ENCODE measurements at places on chromosomes 3 and 15.

- no peak for DNase-seq
These were observed 666 bp upstream of the SEMA3F start for GRCh38 chr3:50154476-50154839.

DNA sequence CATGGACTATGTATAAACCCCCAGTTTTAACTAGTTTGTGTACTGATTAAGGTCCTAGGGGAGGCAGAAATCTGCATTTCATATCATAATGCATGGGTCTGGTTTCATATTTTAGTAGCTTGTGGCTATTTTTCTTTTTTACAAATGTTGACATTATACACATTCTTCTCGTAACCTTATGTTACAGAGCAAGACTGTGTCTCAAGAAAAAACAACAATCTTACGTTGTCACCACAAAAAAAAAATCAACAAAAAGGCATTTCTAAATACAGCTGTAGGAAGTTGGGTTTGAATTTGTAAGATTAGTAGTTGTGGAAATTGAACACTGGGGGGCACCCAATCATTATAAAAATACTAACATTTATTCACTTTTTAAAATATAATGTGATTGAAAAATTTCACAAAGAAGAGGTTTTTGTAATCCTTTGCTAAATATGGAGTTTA, 17.9 kb downstream of the SERP1 start:
- no peak for DNase-seq

GRCh38 chr15:70493376-70493775, 270.0 kb downstream of the UACA start:
- no peak for DNase-seq

DNA sequence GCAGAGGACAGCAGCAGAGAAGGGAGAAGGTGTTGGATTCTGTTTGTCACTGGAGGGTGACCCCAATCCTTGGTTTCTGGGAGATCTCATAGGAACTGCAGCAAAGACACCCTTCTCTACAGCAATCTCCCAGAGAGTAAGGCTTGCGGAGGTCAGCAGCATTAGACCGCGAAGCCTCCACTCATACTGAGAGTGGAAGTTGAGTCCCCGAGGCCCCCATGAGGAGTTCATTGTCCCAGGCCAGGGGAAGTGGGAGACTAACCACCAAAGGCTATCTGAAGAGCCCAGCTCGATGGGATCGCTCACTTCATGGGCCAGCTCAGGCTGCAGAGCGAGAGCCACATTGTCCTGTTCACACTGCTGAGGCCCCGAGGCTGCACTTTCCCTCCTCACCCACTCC, 44.6 kb downstream of the GLDN start:
- no peak for DNase-seq

DNA sequence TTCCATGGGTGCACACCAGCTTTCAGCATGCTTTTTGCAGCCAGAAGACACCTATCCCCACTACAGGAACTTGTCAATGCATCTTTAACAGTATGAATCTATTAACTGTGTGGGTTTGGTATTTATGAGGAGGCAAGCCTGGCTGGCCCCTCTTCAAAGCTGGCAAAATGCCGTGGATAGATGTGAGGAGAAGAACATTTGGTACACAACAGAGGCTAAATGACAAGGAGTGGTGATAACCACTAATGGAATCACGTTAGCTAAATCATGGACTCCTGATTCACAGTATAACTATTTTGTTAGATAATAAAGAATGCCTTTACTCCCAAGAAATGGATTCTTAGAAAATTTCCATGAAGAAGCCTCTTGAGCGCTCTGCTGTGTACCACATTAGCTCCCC, 187.2 kb downstream of the CLSTN2 start:
- DNase-seq: no peak

GRCh38 chr15:61064651-61065050, 164.5 kb downstream of the RORA start:
- no peak for DNase-seq

GRCh38 chr3:184565421-184566211, 4.0 kb downstream of the EPHB3 start:
- DNase-seq: no peak

- DNase-seq: no peak
These were observed 12.0 kb downstream of the SOX2 start for GRCh38 chr3:181723625-181724191.

DNA sequence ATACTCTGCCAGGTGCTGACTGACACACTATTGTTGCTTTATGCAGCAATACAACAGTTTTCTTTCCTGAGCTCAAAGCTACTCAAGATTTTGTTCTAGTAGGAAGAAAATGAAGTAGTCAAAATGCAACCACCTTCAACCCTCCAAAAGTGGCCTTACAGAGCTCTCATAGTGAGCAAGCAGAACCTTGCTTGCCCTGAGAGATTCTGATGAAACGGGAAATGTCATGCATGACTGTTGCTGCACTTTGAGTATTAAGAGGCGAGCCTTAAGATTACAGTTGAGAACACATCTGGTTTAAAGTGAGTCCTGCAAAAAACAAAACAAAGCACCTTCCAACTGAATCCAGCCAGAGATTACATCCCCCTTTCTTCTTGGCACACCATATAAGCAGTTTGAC, 29.7 kb downstream of the MINDY4B start:
- DNase-seq: no peak

- no peak for DNase-seq
These were observed 5.0 kb upstream of the SNX22 start for GRCh38 chr15:64146520-64146884.

DNA sequence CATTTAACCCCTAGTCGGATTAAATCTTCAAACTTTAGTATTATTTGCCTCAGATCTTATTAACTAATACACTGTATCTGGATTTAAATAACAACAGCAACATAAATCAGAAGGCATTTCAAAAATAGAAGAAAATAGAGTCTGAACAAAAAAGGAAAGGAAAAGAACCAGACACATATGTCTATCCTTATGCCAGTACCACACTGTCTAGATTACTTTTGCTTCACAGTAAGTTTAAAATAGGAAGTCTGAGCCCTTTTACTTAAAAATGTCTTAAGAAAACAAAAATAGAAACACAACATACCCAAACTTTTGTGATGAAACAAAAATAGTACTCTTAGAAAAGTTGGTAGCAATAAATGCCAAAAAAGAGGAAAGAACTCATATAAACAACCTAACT, 1615.8 kb downstream of the SI start:
- DNase-seq: no peak

GRCh38 chr15:81511138-81511537, 137.1 kb upstream of the TMC3 start:
- no peak for DNase-seq

- no peak for DNase-seq
These were observed 451.5 kb downstream of the FGF12 start for GRCh38 chr3:192275741-192276355.

GRCh38 chr3:53709860-53710674, 136.2 kb downstream of the CHDH start:
- peak; percentile 64 for DNase-seq

DNA sequence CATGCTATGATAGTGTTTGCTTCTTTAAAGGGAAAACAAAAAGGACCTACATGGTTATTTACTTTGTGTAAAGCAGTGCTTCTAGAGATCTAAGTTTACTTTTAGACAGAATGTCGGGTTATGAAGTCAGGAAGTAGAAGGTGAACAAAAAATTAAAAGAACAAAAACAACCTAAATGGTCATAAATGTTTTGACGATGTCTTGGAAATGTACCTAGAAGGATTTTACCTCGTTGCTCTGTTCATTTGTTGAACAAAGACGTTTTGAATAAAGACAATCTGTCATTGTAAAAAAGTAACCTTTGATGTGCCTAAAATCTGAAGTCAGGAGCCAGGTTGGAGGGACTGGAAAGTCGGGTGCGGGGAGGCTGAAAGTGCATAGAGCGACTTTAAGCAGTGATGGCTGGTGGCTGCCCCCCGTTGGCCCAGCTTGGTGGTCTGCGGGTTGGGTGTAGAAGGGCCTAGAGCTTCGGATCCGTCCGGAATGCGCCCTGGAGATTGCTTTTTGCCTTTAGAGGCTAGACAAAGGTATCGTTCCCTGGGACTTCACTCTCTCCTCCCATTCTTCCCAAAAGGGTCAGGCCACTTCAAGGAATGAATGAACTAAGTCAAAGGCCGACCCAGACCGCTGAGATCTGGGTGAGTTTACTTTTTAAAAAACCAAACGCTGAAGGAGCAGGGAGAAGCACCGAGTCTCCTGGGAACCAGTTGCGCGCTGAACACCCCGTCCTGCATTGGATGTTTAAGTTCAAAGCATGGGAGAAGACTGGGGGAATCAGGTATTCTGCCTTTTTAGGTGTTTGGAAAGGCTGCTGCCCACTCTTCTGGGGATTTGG, 2.1 kb downstream of the SOX14 start:
- no peak for DNase-seq

- DNase-seq: no peak
These were observed 317.5 kb upstream of the CNTN6 start for GRCh38 chr3:775178-775880.

DNA sequence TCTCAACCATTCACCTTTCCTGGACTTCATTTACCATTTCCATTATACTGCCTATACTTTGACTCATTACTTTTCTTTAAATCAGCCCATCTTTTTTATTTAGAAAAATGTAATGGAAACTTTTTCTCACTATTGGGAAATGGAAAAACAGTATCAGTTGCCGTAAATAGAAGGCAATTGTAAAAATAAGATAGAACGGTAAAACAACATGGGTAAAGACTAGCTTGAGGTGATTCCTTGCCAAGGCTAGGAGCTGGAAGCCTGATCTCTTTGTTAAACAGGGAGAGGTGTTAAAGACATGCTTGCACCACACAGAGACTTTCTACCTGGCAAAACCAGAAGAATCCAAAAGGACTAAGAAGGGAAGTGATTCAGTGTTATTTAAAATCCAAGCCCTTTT, 5.9 kb downstream of the FGD5 start:
- DNase-seq: no peak

DNA sequence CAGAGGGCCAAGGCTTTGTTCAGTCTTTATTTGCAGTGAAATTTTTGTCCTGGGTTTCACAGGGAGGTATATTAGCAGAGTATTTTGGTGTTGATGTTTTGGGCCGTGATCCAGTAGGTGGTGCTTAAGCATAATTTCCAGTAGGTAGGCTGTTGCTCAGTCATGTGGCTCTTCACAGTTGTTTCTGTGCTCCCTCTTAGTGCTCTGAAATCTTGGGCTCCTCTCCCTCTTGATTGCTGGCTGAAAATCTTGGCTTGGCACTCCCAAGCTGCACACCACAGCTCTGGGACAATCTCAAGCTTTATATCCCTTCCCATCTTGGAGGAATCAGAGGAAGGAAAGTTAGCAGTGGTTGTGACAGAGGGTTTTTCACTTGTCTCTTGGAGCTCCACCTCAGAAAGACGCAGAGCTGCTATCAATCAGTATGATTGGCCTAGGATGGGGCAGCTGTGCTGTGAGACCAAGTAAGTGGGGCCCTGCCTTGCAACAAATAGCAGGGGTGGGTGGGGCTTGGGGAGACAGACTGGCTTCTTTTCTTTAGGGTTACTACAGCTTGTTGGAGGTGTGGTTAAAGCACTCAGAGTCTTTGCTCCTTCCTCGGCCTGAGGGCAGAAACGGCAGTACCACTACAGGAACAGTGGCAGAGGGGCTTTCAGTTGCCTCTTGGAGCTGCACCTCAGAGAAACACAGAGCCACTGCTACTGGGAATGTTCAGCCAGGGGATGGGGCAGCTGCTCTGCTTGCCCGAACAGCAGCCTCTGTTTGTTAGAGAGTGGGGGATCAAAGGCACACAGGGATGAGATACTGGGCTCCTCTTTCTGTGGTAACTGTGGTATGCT, 627.0 kb downstream of the SI start:
- no peak for DNase-seq

DNA sequence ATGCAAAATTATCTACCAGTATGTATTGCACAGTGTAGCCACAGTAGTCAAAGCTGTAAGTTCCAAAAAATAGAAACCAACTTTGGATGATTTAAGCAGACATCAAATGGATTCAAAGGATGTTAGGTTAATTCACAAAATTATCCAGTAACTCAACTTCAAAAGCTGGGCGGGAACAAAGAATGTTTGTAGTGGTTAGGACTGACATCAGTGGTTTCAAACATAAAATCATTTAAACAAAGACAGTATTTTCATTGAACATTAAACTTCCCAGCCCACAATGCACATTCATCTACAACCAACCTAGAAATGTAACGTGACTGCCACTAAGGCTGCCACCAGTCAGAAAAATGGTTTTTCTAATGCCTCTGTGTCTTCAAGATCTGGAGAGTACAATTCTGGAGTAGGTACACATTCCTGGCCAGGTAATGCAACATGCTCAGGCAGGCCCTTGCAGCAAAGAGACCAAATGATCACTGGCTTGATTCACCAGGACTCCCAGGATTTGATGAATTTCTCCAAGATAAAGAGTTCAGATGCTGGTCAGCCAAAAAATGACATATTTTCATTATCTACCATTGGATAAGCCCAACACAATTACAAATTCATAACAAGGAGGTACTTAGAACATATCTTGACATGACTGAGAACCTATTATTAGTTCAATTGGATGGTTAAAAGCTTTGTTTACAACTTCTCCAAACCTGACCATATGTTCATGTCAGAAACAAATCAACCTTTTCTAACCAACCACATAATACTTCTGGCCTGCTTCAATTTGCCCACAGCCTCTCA, 189.8 kb upstream of the CNTN4 start:
- no peak for DNase-seq

DNA sequence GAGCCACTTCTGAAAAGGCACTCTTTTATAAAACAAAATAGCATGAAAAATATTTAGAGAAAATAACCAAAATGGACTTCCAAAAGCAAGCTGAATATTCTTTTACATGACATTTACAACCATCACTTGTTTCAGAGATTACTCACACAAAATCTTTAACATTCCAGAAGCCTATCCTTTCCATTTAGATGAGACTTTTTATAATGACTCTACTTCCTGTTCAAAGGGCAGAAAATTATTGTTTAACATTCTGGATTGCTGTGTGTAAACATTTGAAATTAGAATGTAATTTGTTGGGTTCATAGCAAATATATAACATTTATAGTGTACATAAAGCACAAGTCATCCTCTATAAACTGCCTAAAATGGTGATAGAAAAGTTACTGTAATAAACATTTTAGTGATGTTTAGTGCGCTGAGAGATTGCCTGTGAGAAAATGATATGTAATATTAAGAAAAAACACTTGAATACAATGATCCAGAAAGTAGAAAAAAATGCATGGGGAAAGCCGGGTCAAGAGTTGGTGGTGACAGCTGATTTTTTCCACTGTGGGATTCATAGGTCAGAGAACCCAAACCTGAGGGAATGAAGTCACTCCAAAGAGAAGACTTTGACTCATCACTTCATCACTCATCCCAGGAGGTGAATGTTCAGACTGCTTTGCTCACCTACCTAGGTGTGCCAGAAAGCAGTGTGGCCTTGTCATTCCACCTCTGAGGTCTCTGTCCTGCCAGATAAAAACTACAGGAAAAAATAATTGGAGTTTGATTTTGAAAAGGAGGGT, 305.8 kb downstream of the ARPP21 start:
- DNase-seq: no peak

Data from stimulated activated CD4-positive, alpha-beta T cell treated with anti-CD3 and anti-CD28 coated beads, Interleukin-1b, Interleukin-23, amount 100 ng/mL, for 48 hours (primary cell).